ENCODE measurements at places on chromosomes 1 and 21. TPM values are rescaled to one million over a fixed set of nuclear protein-coding genes. Genes with fewer than 3 reads are reported as not detected.

DNA sequence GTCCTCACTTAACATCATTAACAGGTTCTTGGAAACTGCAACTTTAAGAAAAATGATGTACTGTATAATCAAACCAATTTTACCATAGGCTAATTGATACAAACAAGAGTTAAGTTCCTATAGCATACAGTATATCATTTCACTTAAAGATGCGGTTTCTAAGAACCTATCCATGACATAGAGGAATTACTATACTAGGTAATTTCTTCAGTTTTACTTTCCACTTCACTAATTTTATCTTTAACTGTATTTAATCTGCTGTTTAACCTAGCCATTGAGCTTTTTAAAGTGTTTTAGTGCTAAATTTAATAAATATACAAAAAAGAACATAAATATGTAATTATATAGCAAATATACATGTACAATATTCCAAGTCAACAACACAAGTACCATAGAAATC, 28.3 kb downstream of the SLC19A2 start:
- H3K27me3 ChIP-seq: no peaks in the 10 kb centered on the region
- DNase-seq: no peak
- H3K27ac ChIP-seq: no peak overlapping the region
- no peaks in the 10 kb centered on the region for H3K4me1 ChIP-seq
- no peak overlapping the region for H3K4me3 ChIP-seq
- H3K36me3 ChIP-seq: no peaks in the 10 kb centered on the region

DNA sequence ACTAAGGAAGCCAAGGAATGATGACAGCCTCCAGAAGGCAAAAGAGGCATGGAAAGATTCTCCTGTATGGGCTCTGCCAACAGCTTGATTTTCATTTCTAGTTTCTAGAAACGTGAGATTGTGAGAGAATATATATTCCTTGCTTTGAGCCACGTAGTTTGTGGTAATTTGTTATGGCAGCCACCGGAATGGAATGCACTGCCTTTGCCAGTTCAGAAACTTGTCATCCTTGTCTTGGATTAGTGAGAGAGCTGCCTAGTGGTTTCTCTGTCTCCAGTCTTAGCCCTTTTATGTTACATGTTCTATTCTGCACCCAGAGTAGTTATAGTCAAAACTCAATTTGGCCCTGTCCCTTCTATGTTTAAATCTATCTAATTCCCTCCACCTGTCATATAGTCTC, 216.0 kb upstream of the PTGFR start:
- no peaks in the 10 kb centered on the region for H3K36me3 ChIP-seq
- H3K27me3 ChIP-seq: no peaks in the 10 kb centered on the region
- no peak overlapping the region for H3K4me3 ChIP-seq
- H3K4me1 ChIP-seq: no peaks in the 10 kb centered on the region

ANGPTL7 gene
- total RNA-seq: 1.0 TPM

PPFIA4 gene
- total RNA-seq: 1.6 TPM

DNA sequence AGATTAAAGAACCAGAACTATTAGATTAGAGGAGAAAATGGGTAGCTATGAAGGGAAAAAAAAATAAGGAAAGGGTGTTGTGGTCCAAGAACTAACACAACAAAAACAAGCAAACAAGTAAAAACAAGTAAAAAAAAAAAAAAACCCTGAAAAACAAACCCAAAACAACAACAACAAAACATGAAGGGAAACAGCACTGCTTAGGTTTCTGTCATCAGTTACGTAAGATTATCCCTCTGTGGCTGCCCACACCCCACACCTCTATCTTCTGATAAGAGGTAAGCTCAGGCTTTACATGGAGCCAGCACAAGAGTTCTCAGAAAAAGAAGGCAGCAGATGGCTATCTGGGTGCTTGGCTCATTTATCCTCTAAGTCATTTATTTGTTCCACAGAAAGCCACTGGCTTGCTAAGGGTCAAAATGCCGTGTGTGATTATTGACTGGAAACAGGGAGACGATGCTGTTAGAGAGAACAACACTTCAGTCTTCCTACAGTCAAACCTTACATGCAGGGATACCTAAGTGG, 57.5 kb downstream of the KIAA0319L start:
- DNase-seq: no peak
- no peaks in the 10 kb centered on the region for H3K36me3 ChIP-seq
- H3K27ac ChIP-seq: no peak overlapping the region
- H3K4me3 ChIP-seq: no peak overlapping the region
- H3K4me1 ChIP-seq: no peaks in the 10 kb centered on the region

CYP4A11 gene
- total RNA-seq: 0.57 TPM

- H3K4me1 ChIP-seq: no peaks in the 10 kb centered on the region
- no peak for DNase-seq
- H3K36me3 ChIP-seq: no peaks in the 10 kb centered on the region
- H3K4me3 ChIP-seq: no peak overlapping the region
Measured at GRCh38 chr1:116127848-116128540, 16.8 kb downstream of the MAB21L3 start.

DNA sequence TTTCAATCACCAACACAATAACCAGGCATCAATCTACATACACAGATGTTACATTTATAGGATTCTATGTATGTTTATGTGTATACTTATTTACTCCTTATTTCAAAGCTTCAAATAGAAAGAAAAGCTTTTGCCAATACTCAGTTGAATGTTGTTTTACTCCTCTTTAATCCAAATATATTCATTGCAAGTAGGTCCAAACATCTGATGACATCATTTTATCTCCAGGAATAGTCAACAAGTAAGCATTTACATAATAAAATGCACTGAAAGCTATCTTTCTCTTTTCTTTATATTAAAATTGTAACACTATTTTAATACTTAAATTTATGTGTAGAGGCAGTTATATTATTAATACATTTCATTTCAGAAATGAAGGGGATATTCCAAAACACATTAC, 380.5 kb downstream of the SMYD3 start:
- no peaks in the 10 kb centered on the region for H3K27me3 ChIP-seq
- DNase-seq: no peak
- H3K36me3 ChIP-seq: no peaks in the 10 kb centered on the region
- no peaks in the 10 kb centered on the region for H3K4me1 ChIP-seq
- no peak overlapping the region for H3K4me3 ChIP-seq

CSF1 gene
- 14.1 TPM for total RNA-seq

DNA sequence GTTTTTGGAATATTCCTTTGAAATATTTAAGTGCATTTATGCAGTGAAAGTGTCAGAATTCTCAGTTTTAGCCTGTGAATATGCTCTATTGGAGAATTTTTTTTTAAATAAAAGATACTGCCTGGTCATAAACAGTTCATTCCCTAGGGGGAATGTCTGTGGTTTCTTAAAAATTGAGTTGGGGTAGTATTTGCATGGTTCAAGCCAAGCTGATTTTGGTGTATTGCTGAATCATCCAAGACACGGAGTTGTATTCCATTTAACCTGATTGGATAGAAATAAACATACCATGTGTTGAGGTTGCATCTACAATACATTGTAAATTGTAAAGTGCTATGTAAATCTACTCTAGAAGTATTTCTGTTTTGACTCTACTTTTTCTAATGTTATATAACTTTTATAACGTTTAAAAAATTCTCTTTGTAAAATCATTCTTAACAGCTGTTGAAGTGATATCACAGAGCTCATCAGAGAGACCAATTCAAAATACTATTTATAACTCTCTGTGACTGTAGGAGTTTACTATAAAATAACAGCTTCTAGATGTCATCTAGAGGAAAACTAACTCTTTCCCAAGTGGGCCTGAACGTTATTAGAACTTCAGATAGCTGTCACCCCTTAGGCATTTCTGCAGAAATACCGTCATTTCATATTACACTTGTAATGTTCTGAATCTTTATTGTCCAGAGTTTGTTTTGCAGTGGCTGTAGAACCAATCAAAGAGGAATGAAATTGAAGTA, 199.1 kb downstream of the USP25 start:
- no peak overlapping the region for H3K4me3 ChIP-seq
- DNase-seq: no peak
- H3K27me3 ChIP-seq: no peaks in the 10 kb centered on the region
- no peaks in the 10 kb centered on the region for H3K36me3 ChIP-seq
- no peaks in the 10 kb centered on the region for H3K4me1 ChIP-seq

GRCh38 chr1:185973645-185974044, 239.5 kb downstream of the HMCN1 start:
- no peaks in the 10 kb centered on the region for H3K27me3 ChIP-seq
- no peak for DNase-seq
- H3K36me3 ChIP-seq: no peaks in the 10 kb centered on the region
- H3K4me1 ChIP-seq: no peaks in the 10 kb centered on the region
- no peak overlapping the region for H3K4me3 ChIP-seq

DNA sequence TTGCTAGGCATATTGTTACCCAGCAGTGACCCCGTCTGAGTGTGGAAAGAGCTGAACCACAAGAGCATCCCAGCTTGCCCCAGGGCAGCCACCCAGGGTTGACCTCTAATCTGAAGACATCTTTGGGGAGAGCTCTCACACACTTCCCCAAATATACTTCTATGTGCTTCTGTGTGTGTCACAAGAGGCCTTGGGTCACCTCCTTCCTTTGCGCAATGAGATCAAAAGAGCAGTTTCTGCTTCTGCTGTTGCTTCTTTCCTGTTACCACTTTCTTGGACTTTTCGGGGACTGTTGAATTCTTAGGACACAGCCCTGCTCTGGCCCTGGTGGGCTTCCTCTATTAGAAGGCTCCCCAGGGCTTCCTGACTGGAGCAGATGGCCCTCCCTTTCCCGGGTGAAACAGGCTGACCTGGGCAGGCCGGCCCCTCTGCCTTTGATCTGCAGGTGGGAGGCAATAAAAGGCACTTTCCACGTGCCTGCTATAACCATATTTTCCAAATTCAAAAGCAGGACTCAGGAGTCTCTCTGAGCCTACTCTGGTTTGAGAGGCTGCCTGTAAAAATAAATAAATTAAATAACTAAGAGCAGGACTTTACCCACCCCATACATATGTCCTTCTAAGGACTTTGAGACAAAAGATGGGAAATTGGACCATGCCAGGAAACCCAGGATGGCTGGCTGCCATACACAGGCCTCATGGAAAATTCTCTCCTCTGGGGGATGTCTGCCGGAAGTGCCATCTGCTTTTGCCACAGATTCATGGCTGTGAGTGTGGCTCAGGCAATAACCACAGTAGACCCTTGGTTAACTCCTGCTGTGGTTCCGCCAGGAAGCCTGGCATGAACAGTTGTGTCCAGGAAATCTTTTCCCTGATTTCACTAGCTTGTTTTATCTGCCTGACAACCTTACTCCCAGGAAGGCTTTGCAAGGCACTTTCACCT, 28.3 kb upstream of the RCSD1 start:
- H3K4me3 ChIP-seq: no peak overlapping the region
- no peaks in the 10 kb centered on the region for H3K36me3 ChIP-seq
- H3K27ac ChIP-seq: no peak overlapping the region
- no peaks in the 10 kb centered on the region for H3K27me3 ChIP-seq
- DNase-seq: peak; percentile 29

DNA sequence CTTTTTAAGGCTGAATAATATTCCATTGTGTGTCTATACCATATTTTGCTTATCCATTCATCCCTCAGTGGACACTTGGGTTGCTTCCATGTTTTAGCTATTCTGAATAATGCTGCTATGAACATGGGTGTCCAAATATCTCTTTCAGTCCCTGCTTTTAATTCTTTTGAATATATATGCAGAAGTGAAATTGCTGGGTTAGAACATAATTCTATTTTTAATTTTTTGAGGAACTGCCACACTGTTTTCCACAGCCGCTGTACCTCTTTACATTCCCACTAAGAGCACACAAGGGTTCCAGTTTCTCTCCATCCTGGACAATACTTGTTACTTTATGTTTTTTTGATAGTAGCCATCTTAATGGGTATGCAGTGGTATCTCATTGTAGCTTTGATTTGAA, 65.6 kb downstream of the RIMS3 start:
- H3K4me3 ChIP-seq: no peak overlapping the region
- DNase-seq: no peak
- H3K27me3 ChIP-seq: no peaks in the 10 kb centered on the region
- H3K27ac ChIP-seq: no peak overlapping the region
- H3K4me1 ChIP-seq: no peaks in the 10 kb centered on the region

GRCh38 chr1:29804181-29804899, 568.0 kb downstream of the PTPRU start:
- no peak overlapping the region for H3K27ac ChIP-seq
- no peak overlapping the region for H3K4me3 ChIP-seq
- no peaks in the 10 kb centered on the region for H3K27me3 ChIP-seq

INTS3 gene
- 53.1 TPM for total RNA-seq

DNA sequence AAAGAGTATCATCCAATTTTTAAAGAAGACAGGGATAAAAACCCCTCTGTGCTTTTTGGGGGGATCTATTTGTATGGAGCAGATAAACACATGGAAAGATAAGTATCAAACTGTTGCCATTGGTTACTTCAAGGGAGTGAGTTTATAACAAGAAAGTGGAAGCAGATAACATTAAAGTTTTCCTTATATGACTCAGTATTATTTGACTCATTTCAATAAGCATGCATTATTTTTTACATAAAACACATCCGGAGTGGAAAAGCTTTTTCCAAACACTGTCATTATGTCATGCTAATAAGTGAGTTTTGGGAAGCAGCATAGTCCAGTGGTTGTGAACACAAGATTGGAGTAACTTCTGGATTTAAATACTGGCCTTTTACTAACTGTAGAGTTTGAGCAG, 452.2 kb downstream of the LTN1 start:
- no peak for DNase-seq
- H3K27ac ChIP-seq: no peak overlapping the region
- H3K4me3 ChIP-seq: no peak overlapping the region
- no peaks in the 10 kb centered on the region for H3K36me3 ChIP-seq

KRTAP21-2 gene
- not detected for total RNA-seq

DNA sequence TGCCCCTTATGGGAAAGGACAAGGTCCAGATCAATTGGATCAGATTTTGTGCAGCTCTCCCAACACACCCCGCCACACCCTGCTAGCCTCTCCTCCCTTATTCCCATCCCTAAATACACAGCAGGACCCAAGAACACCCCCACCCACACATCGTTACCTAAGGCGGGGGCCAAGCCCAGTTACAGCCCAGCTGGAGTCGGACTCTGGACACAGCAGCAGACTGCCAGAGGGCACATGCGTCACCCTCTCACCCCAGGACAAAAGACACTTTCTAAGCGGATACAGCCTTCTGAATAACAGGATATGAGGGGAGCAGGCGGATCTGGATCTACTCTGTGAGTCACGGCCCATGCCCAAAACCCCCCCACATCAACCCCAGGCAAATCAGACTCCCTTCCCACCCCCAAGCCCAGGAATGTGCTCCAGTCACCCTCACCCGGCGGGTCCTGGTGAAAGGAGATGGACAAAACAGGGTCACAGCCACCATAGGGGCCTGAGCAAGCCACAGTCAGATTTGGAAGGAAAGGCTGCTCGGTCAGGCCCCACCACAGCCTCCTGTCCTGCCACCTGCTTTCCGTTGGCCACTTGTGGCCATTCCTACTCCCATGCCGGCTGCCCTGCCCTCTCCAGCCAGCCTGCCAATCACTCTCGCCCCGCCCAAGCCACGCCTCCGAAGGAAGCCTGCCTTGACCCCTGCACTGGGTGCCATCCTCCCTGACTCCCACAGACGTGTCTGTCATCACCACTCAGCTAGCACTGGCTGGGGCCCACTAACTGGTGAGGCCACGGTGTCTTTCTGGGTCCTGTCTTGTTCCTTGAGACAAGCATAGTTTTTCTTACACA, 4.0 kb downstream of the S100A16 start:
- DNase-seq: peak; percentile 94
- H3K27ac ChIP-seq: peak overlapping the region; percentile 78
- H3K27me3 ChIP-seq: no peaks in the 10 kb centered on the region
- H3K36me3 ChIP-seq: no peaks in the 10 kb centered on the region

BCAN gene
- total RNA-seq: 0.37 TPM

OR6N1 gene
- not detected for total RNA-seq
